ENCODE measurements at places on chromosomes 5 and 9.

DNA sequence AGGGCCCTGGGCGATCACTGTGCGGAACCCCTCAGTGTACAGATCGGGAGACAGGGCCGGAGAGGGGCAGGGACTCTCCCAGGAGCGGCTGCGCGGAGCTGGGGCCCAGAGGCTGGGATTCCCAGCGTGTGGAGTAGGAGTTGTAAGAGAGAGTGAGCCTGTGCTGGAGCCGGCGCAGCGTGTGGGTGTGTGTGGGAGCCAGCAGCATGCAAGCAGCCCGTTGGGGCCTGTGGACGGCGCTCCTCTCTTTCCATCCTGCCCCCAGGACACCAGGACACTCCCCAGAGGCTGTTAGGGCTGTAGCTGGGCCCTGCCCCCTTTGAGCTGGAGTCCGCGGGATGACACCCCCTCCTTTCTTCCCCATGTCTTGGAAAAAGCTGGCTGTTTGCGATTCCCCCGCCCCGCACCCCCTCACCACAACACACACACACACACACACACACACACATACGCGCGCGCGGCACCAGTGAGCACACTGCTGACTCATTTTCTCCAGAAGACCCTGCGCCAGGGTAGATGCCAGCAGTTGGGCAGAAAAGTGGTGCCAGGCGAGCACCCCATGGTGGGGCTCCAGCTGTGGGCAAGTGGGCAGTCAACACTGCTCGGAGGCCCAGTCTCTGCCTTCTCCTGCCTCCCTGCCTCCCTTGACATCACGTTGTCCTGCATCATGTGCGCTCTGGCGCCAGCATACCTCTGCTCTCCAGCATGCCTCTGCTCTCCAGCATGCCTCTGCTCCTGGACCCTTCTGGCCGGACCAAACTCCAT lies 1.5 kb downstream of the COL27A1 start:
- DNase-seq, result no peak

- peak; percentile 56 for DNase-seq
These were observed 23.6 kb downstream of the PCDHGC5 start for GRCh38 chr5:141512390-141512910.

- no peak for DNase-seq
These were observed 641.6 kb downstream of the NR2F1-AS1 start for GRCh38 chr5:92939428-92939827.

GRCh38 chr5:127040796-127041520 lies 10.6 kb upstream of the MARCHF3 start:
- peak; percentile 30 for DNase-seq

GRCh38 chr9:107653263-107653821 lies 163.8 kb upstream of the KLF4 start:
- peak; percentile 14 for DNase-seq

- no peak for DNase-seq
These were observed at the start of gene GALNT10 for GRCh38 chr5:154190595-154191304. Gene GALNT10 (plus strand): TSS chr5:154190733. CDS start chr5:154190867, 134 bp downstream.

GRCh38 chr5:873328-873727 lies 19.3 kb downstream of the BRD9 start:
- DNase-seq, result no peak

GRCh38 chr5:96439477-96440184 lies 6.6 kb upstream of the PCSK1 start:
- no peak for DNase-seq

DNA sequence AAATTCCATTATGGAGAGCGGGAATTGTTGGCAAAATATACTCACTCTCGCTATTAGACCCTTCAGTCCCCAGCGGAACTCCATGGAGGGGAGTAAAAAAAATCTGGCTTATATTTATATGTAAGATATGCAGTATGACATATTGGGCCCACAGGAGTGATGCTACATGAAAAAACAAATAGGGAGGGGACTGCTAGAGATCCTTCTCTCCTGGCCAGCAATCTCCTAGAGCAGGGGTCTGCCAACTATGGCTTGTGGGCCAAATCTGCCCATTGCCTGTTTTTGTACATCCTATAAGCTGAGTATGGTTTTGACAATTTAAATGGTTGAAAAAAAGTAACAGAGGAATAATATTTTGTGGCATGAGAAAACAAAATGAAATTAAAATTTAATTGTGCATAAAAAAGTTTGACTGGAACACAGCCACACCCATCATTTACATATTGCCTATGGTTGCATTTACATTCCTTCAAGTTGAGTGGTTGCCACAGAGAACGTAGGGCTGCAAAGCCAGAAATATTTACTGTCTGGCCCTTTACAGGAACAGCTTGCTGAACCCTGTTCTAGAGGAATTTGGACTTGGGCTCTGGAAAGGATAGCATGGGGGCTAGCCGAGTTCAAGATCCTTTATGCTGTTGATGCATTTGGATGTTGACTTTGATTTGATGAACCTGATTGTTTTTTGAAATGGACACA lies 197.3 kb upstream of the CLINT1 start:
- DNase-seq, result no peak

GRCh38 chr5:27091858-27092257 lies 53.5 kb upstream of the CDH9 start:
- no peak for DNase-seq

DNA sequence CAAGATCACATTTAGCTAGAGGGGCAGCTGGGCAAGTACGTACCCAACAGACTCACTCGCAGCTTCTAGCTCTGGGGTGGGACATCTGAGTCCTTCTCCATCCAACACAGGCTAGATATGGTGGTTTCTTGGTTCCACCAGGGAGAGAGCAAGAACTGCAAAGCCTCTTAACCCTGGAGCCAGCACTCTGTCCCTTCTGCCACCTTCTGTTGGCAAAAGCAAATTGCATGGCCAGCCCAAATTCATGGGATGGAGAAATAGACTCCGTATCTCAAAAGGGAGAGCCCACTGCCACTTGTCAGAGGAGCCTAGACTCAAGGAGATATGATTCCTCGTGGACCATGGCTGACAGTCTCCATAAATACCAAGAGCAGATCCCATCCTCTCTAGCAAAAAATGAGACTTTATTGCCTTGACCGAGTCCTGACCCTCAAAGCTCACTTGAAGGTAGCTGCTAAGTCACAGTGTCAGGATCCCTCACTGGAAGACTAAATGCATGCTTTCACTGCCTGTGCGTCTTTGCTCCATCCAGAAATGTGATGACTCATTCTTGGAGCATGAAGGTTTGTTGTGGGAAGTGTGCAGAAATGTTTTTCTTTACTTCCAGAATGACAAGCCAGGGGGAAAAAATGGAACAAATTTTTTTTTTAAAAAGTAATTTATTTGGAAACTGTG lies 28.8 kb upstream of the ROR2 start:
- no peak for DNase-seq

GRCh38 chr9:128141604-128142003 lies 7.6 kb upstream of the LCN2 start:
- no peak for DNase-seq

DNA sequence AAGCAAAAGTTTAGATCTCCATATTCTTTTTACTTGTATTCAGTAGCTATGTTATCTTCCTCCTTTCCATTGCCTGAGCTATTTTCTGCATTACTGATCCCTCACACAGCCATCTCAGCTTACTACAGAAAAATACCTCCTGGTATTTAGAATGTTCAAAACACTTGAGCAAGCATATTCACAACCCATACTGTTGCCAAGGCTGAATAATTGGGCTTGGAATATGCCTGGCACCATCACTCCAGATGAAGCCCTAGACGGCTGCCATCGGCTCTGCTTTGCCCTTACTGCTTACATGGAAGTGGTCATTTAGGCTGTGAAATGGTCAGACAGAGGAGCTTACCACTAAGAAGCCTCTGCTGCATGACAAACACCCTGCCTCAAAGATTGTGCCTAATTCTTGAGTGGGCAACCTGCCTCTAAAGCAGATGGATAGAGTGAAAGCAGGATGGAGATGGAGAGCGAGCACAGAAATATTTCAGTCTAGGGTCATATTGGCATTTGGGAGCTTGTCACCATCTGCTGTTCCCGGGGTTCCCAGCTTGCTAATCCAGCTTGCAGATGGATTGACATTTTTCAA lies 92.5 kb upstream of the TAS2R1 start:
- no peak for DNase-seq

Measured in NCI-H1092 (cell line).